ENCODE measurements at places on chromosomes 16 and 17. TPM values are rescaled to one million over a fixed set of nuclear protein-coding genes. Genes with fewer than 3 reads are reported as not detected.

The TSPOAP1 gene
- 2.6 TPM for total RNA-seq

DNA sequence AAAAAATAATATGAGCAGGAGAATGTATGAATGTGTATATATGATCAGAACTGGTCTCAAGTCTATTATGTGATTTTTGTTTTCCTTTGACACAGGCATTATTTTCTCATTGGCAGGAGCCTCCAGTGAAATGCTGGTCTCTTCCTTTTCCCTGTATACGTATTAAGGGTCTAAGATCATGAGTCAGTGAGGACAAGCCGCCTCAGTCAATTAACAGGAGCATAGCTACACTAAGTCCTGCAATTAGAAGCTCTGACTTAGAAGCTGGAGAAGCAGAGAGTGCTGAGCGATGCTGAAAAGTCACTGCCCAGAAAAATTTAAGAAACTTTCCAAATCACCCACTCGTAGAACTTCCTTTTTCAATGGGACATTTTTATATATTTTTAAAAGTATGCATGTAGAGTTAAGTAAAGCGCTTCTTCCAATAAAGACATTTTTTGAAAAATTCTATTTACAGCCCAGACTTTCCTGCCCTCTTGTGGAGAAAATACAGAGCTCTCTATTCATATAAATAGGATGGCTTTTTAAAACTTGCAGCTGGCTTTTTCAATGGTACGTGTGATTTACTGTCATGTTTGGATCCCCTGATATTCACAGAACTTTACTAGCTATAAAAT lies 70.2 kb upstream of the PSMD7 start:
- no peak for ATAC-seq

- no peak for ATAC-seq
Observed at GRCh38 chr16:79195938-79196337, 404.6 kb downstream of the MAF start.

DNA sequence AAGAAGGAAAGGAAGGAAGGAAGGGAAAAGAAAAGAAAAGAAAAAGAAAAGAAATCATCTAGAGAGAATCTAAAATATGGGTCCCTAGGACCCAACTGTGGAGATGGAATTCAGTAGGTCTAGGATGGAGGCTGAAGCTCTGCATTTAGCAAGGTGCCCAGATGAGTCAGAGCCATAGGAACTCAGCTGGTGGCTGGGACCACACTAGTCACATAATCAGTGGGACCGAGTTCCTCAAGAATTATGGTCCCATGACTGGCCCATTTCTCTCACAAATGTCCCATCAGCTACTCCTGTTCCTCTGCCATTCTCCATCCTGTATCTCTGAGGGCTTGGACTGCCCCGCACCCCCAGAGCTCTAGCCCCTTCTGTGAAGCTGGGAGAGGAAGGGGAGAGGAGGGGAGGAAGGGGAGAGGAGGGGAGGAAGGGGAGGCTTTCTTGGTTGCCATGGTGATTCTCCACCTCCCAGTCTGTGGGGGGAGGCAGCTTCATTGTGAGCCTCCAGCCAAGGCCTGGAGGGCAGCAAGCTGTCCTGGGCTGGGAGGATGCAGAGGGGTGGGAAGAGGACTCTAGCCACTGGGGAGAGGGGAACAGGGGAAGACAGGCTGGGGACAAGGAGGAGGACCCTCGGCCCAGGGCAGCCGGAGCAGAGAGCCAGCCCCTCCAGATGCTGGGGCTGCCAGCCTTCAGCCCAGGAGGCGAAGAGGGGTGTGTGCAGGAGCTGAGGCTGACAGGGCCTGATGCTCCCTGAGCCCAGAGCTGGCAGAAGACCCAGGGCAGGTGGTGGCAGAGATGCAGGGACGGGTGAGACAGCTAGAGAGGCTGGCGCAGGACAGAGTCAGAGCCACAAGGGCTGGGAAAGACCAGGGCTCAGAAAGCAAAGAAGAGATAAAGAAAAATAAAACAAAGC lies 37.8 kb upstream of the LHX1 start:
- no peak for ATAC-seq

DNA sequence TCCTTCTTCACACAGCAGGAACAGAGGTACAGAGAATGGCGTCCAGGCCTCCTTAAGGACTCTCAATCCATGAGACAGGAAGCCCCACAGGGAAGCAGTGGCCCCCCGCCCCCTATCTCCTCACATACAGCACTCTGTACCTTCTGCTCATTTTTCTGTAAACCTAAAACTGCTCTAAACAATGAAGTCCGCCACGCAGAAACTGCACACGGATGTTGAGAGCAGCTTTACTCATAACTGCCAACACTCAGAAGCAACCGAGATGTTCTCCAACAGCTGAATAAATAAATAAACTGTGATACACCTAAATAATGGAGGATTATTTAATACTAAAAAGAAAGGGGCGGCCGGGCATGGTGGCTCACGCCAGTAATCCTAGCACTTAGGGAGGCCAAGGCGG lies 9.9 kb downstream of the TBC1D16 start:
- ATAC-seq = no peak

DNA sequence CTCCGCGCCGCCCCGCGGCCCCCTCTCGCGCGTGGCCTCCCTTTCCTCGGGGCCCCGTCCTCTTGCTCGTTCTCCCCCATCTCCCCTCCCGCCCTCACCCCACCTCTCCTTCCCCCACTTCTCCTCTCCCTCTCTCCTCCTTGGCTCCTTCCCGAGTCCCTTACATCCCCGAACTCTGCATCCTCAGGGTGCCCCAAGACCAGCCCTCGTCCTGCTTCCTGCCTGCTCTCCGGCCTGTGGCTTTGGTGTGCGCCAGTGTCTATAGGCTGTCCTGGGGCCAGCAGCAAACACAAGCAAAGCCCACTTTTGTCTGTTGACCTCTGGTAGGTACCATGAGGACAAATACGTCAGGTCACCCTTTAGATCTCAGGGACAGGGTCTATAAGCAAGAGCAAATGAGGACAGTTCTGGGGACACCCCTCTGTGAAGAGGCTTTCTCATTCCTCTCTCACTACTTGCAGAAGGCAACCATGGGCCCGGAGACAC lies 284 bp upstream of the COPZ2 start:
- no peak for ATAC-seq

- ATAC-seq = peak; percentile 81
Observed at GRCh38 chr16:53945996-53946395, 242.0 kb downstream of the FTO start.
